ENCODE measurements at places on chromosomes 6 and 20.

DNA sequence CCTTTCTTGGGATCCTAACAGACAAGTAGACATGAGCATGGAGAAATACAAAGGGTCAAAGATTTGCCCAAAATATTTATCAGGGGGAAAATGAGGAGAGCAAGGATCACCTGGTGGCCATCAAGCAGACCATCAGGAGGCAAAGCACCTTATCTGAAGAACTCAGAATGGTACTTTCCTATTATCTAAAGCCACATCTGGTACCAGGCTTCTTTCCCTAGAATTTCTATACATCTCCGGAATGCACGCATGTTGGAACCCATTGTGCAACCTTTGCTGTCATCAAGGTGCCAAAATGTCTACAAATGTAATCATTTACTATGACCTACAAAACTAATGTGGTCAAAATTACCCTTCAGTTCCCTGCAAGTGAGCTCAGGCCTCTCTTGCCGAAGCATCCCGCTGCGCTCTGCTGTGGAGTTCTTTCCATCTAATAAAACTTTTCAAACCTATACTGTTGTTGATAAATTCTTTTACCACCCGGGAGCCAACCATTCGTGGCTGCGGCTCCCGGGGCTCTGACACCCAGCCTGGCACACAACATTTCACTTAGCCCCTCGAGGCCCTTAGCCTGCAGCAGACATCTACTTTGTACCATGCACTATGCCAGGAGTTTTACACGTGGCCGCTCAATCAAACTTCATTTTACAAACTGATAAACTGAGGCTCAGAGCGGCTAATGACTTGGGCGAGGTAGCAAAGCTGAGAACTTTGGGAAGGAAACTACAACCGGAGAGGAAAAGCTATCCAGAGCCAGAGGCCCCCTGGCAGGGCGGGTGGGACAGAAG lies 3.8 kb upstream of the CPXM1 start:
- no peak for DNase-seq

GRCh38 chr6:165308926-165309731 lies at the start of gene C6orf118:
Gene C6orf118 (minus strand): TSS chr6:165309605. CDS start chr6:165309586, 19 bp downstream.
- no peak for DNase-seq

GRCh38 chr6:131225959-131226358 lies 90.7 kb downstream of the AKAP7 start:
- DNase-seq, result no peak

DNA sequence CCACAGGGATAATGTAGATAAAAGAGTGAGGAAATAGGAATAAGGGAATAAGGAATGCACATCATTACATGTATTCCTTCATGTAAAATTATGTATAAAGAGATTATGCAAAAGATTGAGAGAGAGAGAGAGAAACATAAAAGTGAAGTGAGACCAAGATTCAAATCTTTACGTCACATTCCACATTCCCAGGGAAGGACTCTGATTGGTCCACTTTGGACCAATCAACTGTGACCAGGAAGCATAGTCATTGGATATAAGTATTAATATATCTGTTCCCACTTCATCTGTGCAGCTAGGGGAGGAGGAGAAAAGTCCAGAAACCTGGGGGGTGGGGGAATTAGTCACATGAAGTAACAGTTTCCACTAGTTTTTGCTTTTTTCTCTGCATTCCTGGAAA lies 66.4 kb downstream of the SLC2A10 start:
- no peak for DNase-seq

- DNase-seq, result no peak
Observed at GRCh38 chr6:133796235-133796634, 92.7 kb upstream of the TCF21 start.

DNA sequence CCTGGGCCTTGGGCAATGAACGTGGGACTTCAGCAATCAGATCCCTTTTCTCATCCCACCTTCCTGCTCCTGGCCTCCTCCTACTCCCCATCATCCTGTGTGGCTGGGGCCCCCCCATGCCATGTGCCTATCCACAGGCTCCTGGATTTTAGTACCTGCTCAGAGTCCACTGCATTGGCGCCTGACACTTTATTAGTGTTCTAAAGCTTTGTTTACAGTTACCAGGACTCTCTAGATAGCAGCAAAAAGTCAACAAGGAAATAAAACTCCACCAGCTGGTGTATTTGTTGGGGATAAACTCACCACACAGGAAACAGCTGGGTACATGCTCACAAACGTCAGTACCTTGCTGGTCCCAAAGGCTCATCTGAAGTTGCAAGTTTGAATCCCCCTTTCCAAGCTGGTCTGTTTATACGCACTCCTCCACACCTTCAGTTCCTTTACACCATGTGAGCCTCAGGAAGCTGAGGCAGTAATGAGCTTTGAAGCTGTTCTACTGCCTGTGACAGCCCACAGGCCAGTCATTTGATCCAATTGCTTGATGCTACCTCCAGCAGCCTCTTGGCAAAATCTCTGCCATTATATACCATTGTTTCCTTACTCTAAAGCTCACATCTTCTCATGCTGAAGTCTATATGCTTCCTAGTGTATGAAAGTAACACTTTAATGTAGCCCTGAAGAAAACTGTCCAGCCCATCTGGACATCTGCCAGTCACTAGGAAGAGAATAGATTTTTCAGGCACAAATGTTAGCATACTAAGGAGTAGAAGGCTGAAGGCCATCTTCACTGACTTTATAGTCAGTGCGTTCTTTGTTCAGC lies 76.6 kb downstream of the ANKEF1 start:
- DNase-seq, result no peak

DNA sequence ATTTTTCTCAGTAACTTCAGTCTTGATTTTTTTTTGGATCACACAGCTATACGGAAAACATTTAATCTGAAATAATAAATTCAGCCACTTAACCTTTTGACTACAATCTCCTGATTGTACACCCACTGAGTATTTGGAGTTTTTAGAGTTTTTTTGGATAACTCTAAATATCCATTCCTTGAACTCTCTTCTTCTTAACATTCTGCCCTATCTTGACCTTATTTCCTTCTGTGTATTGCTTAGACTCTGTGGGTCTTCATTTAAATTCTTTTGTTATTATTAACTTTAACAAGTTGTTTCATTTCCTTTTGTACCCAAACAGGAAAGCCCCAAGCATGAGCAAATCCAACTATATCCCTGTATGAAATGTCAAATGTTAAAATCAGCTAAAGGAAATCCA lies 170.2 kb upstream of the PTCHD4 start:
- no peak for DNase-seq
